ENCODE measurements at places on chromosomes 7 and 10.

- DNase-seq: no peak
Observed at GRCh38 chr7:45073786-45074527, 14.8 kb downstream of the NACAD start.

DNA sequence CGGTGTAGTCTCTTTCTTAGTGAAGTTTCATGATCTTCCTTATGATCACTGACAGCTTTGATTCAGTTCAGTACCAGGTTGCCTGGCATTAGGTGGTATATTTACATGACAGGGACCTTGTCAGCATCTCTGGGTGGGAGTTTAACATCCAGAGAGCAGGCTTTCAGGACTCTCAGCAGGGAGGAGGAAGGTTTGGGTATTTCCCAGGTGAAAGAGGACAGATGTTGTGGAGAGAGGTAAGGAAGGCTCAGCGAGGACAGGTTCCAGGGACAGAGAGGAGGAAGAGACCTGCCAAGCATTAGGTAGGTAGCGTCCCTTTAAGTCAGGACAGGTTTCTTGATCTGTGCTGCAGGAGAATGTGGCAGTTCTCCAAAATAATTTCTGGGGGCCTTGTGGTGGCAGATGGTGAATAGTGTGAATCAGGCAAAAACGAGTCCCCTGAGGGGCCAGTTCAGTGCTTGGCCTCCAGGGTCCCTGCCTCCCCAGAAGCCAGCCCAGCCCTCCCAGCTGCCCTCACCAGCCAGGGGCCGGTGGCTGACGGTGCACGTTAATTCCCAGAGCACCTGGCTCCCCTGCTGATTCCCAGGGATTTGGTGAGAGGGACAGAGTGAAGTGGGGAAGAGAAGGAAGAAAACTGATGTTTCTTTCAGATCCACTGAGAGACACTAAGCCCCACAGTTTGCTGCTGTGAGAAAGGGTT is 82.0 kb downstream of the VWC2 start:
- DNase-seq: no peak

GRCh38 chr10:105968666-105969065 is 1195.8 kb downstream of the SORCS1 start:
- no peak for DNase-seq

DNA sequence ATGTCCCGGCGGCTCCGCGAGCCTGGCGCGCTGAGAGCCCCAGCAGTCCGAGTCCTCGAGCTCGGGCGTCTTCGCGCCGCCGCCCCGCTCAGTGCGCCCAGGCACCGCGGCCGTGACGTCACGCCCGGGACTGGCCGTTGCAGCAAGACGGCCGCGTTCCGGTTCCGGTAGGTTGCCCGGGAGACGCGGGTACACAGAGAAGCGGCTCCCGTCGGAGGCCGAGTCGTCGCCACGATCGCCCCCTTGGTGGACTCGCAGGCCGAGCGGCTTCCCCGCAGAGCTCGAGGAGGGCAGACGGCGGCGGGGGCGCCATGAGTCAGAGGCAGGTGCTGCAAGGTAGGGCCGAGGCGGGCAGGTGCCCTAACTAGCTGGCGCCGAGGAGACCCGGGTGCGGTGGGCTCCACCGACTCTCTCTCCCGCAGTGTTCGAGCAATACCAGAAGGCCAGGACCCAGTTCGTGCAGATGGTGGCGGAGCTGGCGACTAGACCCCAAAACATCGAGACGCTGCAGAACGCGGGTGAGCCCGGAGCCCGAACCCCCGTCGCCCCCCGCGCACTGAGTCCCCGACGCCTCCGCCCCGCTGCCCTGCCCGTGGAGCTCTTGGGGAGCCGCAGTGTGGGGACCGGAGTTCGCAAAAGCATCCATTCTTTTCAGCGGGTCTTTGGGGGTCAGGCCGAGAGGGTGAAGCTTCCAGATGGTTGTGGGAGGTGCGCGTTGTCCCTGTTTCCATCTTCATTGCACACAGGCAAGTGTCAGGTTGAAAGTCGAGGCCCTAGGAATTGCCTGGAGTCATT is at the start of gene SPAG6:
Gene SPAG6, plus strand, starts transcription at position 196 of the 795 bp plus-strand sequence. Its CDS starts 116 bp downstream, at position 312.
- DNase-seq: no peak

GRCh38 chr7:132575419-132575981 is 770 bp downstream of the PLXNA4 start:
- DNase-seq: no peak

DNA sequence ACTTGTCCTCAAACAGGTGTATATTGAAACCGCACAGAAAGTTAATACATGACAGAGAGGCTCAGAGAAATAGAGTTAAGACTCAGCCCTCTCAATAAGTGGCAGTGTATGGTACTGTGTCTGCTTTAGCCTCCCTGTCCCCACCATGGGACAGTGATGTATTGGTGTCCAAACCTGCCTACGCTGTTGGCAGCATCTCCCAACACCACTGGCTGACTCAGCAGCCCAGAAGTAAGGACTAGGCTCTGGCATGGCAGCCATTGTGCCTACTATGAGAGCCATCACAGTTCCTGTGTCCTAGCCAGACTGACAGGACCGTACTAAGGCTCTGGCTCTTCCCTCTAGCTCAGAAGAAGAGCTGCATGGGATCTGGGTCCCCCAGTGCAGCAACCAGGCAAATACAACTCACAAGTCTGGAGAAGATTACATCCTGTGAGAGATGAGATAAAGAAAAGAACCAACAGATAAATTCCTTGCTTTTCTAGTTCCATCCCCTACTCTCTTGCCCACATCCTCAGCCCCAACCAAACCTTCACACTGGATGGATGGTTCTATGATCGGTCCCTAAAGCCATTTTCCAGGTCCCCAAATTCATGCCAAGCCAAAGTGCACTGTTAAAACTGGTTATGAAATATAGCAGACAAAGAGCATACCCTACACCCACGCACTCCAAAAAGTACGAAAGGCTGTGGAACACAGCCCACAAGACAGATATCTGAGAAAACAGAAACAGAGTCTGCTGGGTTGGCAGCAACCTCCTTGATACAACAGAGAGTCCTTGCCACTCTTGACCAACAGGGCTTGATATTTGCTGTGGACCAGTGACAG is 44.1 kb upstream of the DMTF1 start:
- DNase-seq: no peak

GRCh38 chr10:124183617-124184016 is 90.2 kb upstream of the CHST15 start:
- DNase-seq: no peak

DNA sequence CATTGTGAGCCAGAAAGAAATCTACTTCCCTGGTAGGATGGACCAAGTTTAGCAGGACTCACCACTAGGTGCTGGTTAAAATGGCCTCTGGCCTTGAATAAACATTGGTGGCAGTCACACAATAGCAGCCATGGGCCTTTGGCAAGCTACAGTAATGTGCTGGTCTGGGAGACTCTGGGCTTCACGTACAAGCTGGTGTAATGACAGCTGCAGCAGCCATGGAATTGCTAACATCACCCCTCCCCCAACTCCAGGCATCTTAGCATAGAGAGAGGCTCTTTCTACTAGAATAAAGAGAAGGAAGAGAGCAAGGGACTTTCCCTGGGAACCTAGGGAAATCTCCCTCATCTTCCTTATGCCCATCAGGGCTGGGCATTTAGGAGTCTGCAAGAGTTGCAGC is 205.1 kb upstream of the SEMA3A start:
- no peak for DNase-seq

DNA sequence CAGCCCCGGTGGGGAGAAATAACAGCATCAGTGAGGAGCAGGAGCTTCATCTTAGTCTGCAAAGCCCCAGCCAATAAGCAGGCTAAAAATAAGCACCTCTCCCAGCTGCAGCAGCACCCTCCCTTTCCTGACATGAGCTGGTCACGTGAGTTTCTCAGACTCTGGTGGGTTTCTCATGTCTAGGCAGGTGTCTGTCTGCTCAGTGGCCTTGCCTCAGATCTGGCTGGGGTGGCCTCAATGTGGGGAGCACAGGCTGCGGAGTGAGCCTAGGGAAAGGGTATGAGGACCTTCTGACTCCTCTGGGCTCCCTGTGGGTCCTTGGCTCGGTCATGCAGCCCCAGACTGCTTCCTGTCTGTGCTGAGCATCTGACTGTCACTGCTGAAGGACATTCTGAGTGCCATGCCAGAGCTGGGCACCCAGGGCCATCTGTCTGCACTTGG is 81.6 kb upstream of the LRRC4 start:
- DNase-seq: no peak

DNA sequence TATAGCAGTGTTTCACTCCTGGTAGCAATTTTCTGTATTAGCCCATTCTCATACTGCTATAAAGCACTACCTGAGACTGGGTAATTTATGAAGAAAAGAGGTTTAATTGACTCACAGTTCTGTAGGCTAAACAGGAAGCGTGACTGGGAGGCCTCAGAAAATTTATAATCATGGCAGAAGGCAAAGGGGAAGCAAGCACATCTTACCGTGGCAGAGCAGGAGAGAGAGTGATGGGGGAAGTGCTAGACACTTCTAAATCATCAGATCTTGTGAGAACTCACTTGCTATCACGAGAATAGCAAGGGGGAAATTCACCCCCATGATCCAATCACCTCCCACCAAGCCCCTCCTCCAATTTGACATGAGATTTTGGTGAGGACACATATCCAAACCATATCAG is 131.6 kb upstream of the EFCAB10 start:
- no peak for DNase-seq

DNA sequence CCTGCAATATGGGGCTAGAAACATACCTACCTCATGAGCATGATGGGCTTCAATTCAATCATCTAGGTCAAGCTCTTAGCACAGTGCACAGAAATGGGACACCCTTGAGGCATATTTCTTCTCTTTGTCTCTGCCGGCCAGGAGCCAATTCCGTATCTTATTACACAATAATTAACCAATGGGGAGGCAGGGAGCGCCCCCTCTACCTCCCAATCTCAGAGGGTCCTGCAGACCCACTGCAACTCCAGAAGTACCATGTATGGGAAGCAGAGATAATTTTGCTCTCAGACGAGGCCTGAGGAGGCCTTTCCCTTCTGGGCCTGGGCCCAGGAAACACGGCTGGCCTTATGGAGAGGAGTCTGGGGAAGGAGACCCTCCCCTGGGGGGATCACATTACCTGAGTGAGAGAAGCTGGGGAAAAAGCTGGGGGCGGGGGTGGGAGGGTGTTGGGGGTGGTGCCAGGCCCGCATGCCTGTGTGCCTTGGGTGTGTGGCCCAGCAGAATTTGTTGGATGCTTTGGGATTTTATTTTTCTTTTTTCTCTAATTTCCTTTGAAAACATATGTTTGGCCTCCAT is 155.5 kb downstream of the UBE2H start:
- DNase-seq: no peak

GRCh38 chr10:93177511-93177910 is 103.8 kb downstream of the CYP26A1 start:
- no peak for DNase-seq

GRCh38 chr7:158274404-158274811 is 313.2 kb downstream of the PTPRN2 start:
- no peak for DNase-seq

- no peak for DNase-seq
Observed at GRCh38 chr10:102661658-102662028, 17.4 kb downstream of the TRIM8 start.

- no peak for DNase-seq
Observed at GRCh38 chr10:23094786-23095403, 484 bp upstream of the MSRB2 start.

GRCh38 chr7:151420144-151420543 is 10.3 kb upstream of the WDR86 start:
- DNase-seq: no peak

GRCh38 chr7:18675579-18675978 is 180.0 kb downstream of the HDAC9 start:
- no peak for DNase-seq

DNA sequence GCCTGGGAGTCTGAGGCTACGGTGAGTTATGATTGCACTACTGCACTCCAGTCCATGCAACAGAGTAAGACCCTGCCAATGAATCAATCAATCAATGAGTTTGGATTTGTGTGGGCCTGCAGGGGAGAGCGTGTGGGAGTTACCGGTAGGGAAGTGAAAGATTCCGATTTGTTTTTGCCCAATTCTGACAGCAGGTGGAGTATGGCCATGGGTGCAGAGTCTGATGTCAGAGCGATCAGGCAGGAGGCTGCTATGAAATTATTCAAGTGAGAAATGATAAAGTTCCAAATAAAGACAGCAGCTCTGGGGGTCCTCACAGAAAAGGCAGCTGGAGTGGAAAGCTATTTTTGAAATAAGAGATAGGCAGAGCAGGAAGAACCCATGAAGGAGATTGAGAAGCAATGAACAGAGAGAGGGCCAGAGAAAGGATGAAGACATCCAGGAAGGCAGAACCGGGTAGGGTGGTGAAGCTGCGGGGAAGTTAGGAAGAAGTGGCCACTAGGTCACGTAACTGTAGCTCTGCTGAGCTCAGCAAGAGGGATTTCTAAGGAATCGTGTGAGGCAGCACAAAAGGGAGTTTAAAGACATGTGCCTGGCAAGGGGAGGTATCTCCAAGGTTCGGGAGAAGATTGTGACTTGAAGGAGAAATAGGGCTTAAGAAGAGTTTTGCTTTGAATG is 93.7 kb upstream of the NMT2 start:
- DNase-seq: no peak

DNA sequence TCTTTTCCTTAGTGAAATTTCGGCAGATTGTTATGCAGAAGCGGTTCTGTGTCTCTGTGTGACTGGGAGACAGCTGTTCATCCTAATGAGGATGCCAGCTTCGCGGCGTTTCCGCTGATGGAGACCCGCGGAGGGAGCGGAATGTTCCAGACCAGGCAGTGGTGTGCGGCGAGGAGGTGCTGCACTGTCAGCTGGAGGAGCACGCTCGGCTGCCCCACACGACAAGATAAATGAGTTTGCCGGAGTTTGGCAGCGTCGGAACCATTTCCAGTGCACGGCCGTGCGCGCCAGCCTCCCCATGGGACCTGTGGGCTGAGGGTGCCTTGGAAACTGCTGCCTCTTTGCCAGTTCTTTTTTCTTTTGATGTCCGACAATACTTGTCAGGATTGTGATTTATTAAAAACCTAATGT is 64.6 kb downstream of the WDR37 start:
- DNase-seq: no peak

Measured in activated T-helper 1 cell treated with anti-CD3 and anti-CD28 coated beads, Interleukin-2, amount 50 U/mL, for 16 hours (primary cell).